ENCODE measurements at places on chromosomes 13 and 19.

- no peak for DNase-seq
Measured at GRCh38 chr13:35190241-35190640, 248.2 kb downstream of the NBEA start.

DNA sequence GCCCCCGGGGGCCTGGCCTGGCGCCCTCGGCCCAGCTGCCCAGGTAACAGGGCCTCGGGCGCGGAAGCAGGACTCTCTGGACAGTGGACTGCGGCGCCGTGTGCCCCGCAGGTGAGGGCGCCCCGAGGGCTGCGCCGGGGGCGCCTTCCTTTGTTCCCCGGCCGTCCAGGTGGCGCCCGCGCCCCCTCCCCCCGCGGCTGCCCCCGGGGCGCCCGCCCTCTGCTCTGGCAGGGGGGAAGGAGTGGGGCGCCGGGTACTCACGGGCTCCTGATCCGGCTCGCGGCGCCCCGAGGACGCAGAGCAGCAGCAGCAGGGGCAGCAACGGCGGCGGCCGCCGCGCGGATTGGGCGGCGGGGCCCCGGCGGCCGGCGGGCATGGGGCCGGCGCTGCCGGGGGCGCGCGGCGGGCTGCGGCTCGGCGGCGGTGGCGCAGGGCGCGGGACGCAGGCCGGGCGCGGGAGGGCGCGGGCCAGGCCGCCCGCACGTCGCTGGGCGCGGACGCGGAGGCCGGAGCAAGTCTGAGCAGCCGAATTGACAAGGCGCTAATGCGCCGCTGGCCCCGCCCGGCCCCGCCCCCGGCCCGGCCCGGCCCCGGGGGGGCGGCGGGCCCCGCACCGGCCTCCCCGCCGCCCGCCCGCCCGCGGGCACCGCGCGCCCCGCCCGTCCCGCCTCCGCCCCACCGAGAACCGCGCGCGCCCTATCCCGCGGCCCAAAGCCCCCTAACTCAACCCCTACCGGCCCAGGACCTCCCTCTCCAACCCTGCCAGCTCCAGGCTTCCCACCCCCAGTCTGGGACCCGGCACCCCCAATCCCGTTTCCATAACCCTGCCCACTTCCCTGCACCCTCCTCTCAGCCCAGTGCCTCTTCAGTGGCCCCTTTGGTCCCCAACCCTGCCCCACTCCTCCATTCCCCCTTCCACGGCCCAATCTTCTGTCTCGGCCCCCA lies at the start of gene CRLF1:
TSS of gene CRLF1 (minus strand) at position 519 of the 945 bp plus-strand sequence. CDS start at position 376, 143 bp downstream.
- DNase-seq: no peak

- no peak for DNase-seq
Measured at GRCh38 chr19:391207-391557, 17.8 kb downstream of the C2CD4C start.

DNA sequence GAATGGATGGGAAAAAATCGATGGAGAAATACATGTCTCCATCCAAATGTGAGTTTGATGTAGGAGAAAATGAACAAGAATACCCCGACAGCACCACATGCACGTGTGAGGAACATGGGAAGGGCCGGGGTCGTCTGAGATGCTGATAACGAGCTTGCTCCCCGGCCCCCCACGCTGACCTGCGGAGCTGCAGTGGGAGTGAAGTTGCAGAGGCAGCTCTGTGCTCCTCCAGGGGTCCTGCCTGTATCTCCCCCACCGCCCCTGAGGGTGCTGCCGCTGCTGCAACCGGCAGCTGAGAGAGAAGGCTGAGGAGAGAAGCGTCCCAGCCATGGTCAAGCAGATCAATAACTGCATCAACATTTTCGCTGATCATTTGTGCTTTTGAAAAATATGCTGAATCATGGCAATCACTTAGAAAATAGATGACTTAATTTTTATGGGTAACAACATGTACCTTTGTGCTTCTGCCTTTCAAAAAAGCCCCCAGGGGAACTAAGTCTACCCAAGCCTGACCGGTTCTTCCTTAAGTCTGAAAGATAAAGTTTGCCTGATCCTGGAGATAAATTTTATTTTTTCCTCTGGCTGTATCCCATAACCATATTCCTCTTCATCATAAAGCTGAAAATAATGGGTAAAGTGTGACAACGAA lies 18.2 kb upstream of the NAXD start:
- DNase-seq: no peak

- DNase-seq: no peak
Measured at GRCh38 chr13:50214514-50214913, 199.3 kb downstream of the KCNRG start.

GRCh38 chr13:110254151-110254679 lies 52.7 kb downstream of the COL4A1 start:
- DNase-seq: no peak

DNA sequence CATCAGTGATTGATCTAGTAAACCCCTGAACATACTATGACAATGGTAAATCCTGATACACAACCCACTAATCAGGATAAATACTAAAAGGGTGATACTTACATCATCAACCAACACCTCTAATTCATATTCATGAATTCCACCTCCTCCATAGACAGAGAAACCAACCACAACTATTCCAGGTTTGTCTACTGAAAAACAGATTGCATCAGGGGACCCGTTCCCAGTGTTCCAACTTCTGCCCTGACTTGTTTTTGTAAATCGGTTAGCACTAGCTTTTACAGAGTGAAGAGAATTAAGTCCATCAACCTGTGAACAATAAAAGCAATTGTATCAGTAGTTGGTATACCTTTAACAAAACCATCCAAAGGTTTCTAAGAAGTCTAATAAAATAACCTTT lies 149.2 kb downstream of the MYCBP2 start:
- DNase-seq: no peak

- DNase-seq: no peak
Measured at GRCh38 chr13:31057403-31058033, 104.2 kb downstream of the HSPH1 start.

GRCh38 chr19:18417250-18418028 lies 1.8 kb upstream of the SSBP4 start:
- DNase-seq: no peak

DNA sequence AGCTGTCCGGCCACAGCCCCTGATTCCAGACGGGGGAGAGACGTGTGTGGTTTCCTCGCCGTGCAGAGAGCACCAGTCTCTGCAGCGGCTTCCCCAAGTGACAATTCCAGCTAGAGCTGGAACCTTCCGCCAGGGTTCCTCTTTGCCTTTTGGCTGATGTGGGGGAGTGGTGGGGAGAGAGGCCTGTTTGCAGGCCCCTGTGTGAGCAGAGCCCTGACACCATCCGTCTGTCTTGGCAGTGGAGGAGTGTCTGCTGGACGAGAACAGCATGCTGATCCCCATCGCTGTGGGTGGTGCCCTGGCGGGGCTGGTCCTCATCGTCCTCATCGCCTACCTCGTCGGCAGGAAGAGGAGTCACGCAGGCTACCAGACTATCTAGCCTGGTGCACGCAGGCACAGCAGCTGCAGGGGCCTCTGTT lies 25.0 kb downstream of the LAMP1 start:
- no peak for DNase-seq

- DNase-seq: no peak
Measured at GRCh38 chr13:50797091-50797490, 46.4 kb downstream of the DLEU7 start.

DNA sequence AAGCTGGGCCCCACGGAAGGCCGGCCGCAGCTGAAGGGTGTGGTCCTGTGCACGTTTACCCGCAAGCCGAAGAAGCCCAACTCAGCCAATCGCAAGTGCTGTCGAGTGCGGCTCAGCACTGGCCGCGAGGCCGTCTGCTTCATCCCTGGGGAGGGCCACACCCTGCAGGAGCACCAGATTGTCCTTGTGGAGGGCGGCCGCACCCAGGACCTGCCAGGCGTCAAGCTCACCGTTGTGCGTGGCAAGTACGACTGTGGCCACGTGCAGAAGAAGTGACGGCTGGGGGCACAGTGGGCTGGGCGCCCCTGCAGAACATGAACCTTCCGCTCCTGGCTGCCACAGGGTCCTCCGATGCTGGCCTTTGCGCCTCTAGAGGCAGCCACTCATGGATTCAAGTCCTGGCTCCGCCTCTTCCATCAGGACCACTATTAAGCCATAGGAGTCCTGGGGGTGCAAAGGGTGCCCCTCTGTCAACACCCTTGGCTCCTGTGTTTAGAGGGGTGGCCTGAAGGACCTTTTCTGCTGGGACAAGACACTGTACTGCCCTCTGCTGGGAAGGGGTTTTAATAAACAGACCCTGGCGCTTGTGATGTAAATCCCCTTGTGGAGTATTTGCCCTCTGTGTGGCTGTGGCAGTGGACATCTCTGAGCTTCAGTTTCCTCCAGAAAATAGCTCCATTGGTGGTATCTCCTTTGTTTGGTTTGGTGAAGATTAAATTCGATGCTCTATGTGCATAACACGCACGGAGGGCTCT lies 1.9 kb downstream of the MRPS12 start:
- no peak for DNase-seq

- no peak for DNase-seq
Measured at GRCh38 chr19:51691074-51691583, 2.0 kb upstream of the SPACA6 start.

DNA sequence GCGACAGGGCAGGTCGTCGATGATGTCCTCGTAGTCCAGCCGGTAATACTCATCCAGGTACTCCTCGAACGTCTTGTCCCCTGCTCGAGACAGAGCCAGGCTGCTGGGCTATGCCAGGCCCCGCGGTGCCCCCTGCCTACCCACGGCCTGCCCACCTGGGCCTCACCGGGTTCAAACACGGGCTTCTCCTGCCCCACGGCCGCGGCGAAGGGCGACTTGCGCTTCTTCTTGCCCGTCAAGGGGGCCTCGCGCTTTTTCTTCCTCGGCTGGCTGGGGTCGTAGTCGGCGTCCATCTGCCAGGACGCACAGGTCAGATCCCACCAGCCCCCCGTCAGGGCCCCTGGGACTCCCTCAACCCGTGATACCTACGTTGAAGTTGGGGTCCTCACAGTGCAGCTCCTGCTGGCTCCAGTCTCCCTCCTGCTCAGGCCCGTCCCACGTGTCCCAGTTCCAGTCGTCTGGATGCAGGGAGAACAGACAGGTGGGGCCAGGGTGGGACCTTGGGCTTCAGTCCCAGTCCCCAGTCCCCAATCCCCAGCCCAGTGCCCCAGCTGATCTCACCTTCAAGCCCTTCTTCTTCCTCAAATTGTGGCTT lies 8.1 kb downstream of the KRI1 start:
- DNase-seq: no peak

DNA sequence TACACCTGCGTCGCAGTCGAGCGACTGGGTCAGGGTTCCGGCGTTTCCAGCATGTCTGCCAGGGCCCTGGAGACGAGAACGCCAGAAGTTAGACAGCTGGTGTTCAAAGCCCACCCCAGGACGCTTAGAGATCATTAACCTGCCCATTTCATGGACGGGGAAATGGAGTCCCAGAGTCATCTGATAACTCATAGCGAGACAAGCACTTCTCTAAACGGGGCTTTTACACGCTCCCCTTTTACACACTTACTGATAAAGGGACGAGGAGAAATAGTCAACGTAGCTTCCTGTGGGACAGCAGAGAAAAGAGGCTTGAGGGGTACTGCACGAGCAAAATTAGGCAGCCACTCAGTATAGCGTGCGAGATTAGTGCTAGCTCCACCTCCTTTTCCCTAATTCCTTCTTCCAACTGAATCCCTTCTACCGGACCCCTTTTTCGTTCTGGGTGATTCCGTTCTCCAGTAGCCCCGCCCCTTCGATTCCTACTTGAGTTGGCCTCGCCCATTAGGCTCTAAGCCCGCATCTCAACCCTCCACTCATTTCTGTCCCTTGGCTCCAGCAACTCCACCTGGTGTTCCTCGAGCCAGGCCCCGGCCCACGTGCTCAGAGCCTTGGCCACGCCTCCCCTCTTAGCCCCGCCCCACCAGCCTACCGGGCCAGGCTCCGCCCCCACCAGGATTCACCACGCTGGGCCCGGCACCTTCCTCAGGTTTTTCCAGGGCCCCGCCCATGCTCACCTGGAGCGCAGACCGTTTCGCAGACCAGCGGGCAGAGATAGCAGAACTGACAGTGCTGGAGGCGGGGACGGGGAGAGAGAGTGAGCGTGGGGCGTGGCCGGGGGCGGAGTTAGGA lies 3.7 kb downstream of the HRC start:
- DNase-seq: peak; percentile 17

- no peak for DNase-seq
Measured at GRCh38 chr19:18443831-18444230, 5.9 kb upstream of the ISYNA1 start.

DNA sequence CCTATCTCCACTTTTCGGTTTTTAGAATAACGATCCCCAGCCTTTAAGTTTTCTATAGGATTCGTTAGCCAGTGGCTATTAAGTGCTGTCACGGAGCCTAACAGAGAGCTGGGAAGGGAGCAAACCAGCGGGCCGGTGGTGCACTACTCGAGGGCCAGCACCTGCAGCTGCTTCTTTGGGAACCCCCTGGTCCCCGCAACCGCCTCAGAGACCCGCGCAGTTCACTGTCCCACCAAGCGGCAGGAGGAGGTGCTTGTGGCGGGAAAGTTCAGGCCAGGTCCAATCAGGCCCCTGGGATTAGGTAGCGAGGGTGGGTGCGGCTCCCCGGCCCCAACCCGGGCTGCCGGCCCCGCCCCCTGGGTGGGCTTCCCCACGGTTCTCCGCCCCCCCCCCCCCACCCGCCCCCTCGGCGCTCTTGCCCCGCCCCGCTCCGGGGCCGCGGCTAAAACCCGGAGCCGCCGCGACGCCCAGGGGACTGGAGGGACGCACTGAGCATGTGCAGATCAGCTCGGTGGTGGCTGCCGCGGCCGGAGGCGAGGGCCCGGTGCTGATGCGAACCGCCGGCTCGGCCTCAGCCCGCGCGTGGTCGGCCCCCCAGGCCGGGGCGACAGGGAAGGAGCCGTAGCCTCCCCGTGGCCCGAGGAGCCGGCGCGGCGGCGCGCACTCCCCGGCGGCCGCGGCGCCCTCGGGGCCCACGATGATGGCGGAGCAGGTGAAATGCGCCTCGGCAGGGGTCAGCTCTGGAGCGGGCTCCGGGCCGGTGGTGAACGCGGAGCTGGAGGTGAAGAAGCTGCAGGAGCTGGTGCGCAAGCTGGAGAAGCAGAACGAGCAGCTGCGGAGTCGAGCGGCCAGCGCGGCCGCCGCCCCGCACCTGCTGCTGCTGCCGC lies at the start of gene SLAIN1:
TSS of gene SLAIN1 (plus strand) at position 471 of the 887 bp plus-strand sequence. CDS start at position 698, 227 bp downstream.
- DNase-seq: peak; percentile 79

DNA sequence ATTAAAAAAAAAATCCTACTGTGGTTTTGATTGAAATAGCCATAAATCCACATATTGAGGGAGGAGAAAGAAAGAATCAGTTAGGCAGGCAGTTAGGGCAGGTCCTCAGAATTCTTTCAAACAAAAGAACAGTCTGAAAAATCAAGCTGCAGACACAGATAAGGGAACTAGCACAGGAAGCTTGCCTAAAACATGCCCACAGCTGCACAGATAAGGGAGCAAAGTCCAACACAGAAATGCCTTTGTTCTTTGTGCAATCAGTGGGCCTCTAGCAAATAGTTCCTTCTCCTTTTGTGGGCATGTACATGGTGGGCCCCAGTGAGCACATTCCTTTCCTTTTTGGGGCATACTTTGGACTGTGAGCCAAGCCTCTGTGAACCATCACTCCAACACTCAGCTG lies 42.7 kb downstream of the UTP14C start:
- DNase-seq: no peak

- DNase-seq: no peak
Measured at GRCh38 chr13:84744203-84744602, 861.9 kb upstream of the SLITRK1 start.

DNA sequence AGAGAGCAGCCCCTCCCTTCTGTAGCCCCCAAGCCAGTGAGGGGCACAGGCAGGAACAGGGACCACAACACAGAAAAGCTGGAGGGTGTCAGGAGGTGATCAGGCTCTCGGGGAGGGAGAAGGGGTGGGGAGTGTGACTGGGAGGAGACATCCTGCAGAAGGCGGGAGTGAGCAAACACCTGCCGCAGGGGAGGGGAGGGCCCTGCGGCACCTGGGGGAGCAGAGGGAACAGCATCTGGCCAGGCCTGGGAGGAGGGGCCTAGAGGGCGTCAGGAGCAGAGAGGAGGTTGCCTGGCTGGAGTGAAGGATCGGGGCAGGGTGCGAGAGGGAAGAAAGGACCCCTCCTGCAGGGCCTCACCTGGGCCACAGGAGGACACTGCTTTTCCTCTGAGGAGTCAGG lies 4.2 kb downstream of the KLK3 start:
- no peak for DNase-seq

Data from stimulated activated CD4-positive, alpha-beta T cell treated with anti-CD3 and anti-CD28 coated beads, Interleukin-4, amount 100 ng/mL, for 4 hours (primary cell).